ENCODE measurements at places on chromosomes 4 and X. TPM values are rescaled to one million over a fixed set of nuclear protein-coding genes. Genes with fewer than 3 reads are reported as not detected.

GRCh38 chr4:113537203-113537602 is 224.3 kb downstream of the CAMK2D start:
- DNase-seq = no peak

DNA sequence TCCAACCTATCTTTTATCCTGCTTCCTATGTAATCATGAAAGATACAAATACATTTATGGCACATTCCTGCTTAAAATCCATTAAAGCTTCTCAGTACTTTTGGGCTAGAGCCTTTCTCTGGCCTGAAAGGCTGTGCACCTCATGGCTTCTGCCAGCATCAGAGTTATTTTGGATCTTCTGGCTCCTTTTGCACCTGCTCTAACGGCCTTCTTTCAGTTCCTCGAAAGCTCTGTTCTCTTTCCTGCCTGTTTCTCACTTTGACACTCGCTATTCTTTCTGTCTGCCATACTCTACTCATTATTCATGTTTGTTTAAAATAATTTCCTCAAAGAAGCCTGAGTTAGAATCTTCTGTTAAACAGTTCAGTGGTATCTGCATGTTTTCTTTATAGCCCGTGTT is 86.0 kb downstream of the LRP2BP start:
- DNase-seq = no peak

DNA sequence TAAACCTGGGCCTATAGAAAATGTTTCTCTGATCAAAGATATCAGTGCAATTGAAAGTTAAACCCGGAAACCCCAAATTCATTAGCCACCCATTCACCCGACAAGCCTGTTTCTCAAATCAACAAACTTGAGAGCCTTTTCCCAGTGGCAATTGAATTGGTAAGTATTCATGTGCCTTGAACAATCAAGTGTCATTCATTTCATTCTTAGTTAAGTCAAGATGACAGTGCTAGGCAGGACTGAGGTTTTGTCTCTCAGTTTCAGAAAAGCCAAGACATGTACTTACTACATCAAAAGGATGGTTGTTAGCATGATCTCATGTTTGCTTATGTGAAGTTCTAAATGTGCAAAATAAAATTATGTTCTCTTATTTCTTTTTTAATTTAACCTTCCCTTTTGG is 32.3 kb downstream of the CC2D2A start:
- no peak for DNase-seq

GRCh38 chrX:20685652-20686051 is 418.9 kb upstream of the RPS6KA3 start:
- no peak for DNase-seq

GRCh38 chrX:149699761-149700160 is 12.1 kb upstream of the MAGEA11 start:
- DNase-seq = no peak

MAPK10 gene
- total RNA-seq = 12.1 TPM

- no peak for DNase-seq
Measured at GRCh38 chr4:62528874-62529273, 1328.7 kb downstream of the ADGRL3 start.

PPP1R2C gene
- not detected for total RNA-seq

DNA sequence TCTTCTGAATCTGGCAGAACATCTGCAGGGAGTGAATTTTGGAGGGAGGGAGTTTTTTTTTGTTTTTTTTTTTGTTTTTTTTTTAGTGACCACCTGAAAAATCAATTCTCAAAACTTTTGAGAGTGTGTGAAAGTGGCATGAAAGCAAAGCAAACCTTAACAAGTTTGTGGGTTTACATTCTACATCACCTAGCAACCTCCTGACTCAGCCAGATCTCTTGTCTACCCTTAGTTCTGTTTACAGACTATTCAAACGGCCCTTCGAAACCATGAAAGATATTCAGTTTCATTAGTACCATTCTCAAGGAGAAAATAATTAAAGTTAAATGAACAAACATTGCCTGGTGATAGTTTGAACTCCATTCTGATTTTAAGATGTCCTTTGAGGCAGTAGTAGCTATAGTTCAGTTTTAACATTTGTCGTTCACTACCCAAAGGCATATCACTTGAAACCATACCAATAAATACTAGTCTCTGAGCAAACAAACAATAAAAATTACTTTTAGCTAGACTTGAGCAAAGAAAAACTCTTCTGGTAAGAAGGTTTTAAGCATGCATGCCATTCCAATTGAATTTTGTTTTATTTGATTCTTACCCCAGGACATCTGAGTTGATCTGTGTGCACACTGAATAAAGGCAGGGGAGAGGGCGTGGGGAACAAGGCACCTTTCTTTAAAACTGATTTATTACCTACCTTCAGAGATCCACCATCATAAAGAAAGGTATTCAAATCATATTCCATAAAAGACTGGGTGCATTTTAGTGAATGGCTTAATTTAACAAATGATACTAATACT is 137.7 kb downstream of the ARX start:
- DNase-seq = no peak

DNA sequence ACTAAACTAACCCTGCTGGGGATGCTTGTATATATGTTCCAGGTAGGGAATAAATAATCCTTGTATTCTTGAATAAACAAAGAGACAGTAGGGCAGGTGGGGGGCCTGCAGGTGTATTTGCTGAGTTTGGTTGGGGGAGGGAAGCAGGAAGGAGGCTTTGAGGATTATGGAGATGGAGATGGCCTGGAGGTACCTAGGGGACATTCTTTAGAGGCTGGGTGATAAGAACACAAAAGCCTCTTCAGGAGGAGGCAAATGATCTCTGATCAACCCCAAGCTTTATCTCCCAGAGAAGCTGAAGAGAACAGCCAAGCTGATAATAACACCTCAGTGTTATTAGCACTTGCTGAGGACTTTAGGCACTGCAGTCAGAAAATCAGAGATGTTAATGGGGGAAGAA is 187.7 kb downstream of the MGST2 start:
- no peak for DNase-seq

SMIM31 gene
- total RNA-seq = not detected

DNA sequence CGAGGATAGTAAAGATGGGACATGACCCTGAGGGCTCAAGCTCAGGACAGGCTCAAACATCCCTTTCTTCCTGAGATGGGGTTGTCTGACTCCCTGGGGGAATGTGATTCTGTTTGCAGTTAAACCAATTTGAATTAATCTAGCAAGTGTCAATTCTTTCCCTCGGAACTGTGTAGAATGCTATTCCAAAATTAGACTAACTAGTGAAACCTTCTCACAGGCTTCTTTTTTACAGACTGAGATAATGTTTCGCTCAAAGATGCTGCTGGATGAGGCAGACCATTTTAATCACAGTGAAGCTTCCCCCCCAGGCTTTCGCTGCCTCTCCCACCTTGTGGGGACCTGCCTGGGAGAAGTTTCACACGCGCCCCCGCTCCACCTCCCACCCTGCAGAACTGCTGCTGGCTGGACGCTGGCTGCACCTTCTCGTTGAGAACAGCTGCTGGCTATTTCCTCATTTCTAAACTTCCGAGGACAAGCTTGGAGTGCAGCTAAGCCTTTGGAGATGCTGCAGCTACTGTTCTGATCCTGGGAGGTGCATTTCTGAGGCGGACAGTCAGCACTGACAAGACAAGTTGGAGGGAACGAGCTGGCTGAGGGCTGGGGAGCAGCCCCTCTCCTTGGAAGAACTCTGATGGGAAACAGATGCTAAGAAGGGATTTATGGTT is 297.8 kb downstream of the RAPGEF2 start:
- DNase-seq = no peak

- no peak for DNase-seq
Measured at GRCh38 chrX:39601231-39602177, 496.3 kb downstream of the BCOR start.

DNA sequence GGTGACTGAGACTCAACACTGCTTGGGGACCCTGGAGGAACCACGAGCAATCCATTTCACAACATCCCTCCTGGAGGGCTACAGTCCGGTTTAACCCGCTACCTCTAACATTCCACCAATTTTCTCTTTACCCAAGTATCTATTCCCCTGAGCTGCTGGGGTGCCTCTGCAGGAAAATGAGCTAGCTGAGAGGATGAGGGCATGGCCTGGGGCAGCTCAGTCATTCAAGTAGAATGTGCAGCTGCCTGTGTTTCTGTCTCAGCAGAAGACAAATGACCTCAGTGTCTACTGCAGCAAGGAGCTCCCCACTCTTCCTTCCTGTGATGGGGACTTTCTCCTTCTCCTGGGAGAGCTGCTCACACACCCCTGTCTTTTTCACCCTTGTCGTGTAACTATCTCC is 120.8 kb downstream of the ZNF518B start:
- no peak for DNase-seq

IQSEC2 gene
- total RNA-seq = 14.7 TPM

- DNase-seq = no peak
Measured at GRCh38 chr4:176709417-176709816, 83.3 kb downstream of the VEGFC start.

GRCh38 chr4:183905081-183905592 is at the start of gene STOX2:
Gene STOX2 (plus strand): TSS chr4:183905307. CDS start chr4:183906791, 1,484 bp downstream.
- DNase-seq = peak; percentile 80

DNA sequence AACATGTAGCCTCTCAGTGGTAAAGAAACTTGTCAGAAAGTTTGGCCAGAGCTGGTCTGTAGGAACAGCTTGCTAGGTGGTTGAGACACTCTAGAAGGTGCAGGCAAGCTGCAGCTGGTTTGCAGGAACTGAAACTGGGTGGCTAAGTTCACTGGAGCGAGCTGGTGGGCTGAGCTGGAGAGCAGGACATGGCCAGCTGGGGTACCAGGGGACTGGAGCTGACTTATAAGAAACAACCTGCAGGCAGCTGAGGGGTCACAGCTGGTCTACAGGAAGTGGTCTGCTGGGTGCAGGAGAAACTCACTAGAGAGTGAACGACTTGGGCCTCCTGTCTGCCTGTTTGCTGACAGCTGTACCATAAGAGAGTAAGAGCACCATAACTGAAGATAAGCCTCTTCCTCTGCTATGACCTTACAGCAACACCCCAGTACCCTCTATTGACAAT is 157.1 kb upstream of the LNX1 start:
- no peak for DNase-seq

DNA sequence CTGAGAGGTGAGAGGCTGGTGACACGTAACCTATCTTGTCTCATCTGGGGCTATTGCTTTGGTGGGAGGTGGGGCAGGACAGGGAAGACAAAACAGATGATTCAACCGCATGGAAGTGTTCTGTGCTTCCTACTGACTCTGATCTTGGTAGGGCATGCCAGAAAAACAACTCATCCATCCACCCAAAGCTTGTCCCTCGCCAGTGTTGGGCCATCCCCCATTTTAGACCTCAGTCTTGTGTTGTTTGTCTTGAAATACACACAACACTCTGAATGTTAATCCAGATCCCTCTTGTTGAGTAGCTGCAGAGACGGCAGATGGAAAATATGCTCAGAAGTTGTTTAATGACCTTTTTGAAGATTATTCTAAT is 377 bp downstream of the CHRNA9 start:
- peak; percentile 32 for DNase-seq

DNA sequence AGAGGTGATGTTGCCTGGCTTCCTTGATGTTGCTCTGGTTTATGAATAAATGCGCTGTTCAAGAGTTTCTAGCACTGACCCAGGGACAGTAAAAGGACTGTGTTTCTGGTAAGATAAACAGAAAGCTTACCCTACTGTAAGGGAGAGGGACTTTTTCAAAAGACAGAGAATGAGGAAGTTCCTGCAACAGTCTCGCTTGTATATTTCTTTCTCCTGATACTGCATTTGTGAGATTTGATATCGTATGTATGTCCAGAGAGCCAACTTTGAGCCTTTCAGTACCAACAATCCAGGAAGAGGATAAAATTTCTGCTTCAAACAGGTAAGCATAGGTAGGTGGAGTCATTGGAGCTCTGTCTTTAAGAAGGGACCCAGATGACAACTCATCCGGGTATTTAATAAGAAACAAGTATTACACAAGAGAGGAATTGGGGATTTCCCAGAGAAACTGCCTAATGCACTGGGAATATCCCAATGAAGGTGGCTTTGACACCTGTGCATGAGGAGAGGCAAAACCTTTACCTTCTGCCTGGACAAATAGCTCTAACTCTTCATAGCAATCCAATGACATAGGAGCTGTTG is 773 bp downstream of the DAPP1 start:
- DNase-seq = no peak

- DNase-seq = peak; percentile 60
Measured at GRCh38 chr4:107939307-107939706, 8.0 kb downstream of the CYP2U1 start.

DNA sequence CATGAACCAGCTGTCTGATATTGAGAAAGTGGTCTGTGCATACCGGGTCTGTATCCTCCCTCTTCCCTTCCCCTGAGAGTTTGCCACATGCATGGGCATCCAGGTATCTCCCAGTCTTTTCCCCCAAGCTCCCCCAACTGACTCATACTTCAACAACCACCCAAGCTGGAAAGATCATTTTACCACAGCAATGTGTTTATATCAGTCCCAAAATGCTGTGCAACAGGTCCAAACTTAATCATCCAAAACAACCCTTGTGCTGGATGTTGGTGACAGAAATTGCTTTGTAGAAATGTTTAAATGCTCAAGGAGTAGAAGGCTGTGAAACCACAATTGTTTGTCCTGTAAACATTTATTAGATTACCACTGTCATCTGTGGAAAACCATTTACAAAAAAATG is 286.8 kb upstream of the KLF3 start:
- no peak for DNase-seq

DNA sequence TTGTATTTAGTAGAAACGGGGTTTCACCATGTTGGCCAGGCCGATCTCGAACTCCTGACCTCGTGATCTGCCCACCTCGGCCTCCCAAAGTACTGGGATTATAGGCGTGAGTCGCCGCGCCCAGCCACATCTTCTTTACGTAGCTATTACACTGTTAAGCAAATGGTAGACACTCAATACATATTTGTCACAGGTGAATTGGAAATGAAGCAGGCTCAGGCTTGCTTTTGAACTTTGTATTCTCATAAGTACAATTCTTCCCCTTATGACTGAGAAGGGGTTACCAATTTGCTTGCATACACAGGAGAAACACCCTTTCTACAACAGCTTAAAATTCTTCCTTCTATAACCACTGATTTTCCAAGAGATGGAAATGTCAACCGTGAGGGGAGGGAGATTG is 787 bp upstream of the SRPX2 start:
- DNase-seq = no peak

DNA sequence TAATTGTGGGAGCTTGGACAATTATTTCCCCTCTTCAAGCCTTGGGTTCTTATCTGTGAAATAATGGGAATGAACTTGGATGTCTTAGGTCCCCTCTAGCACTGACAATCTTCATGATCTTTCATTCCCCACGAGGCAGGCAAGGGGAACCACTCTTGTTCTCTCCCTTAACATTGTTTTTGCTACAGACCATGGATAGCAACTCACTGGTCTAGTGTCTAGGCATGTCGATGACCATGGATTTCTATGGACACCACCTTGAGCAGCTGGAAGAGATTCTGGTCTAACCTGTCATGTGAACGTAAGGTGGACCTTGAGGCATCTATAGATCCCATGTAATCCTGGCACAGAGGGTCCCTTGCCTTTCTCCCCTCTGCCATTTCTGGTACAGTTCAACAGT is 104.1 kb upstream of the DHX15 start:
- DNase-seq = no peak
